ENCODE measurements at places on chromosomes 2 and 18.

DNA sequence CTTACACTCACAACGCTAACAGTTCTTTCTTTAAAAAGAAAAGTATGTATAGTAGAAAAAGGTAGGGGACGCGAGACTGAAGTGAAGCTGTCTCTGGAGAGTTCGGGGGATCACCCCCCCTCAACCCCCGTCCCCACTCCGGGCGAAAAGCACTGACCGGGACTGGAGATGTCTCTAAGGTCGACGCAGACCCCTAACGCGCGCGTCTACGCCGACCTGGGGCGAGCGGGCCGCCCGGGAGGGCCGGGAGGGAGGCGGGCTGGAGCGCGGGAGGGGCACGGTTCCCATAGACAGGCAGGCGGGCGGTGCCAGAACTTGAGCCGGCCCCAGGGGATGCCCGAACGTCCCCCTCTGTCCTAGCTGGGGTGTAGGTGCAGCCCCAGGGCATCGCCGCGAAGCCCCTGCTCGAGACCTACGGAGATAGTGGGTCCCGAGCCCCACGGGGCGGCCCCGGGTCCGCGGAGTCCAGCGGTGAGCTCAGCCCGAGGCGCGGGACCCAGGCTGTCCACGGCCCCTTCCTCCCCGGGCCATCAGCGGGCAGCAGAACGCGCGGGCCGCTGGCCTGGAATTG lies 82.2 kb downstream of the CHRNA1 start:
- peak; percentile 39 for DNase-seq

DNA sequence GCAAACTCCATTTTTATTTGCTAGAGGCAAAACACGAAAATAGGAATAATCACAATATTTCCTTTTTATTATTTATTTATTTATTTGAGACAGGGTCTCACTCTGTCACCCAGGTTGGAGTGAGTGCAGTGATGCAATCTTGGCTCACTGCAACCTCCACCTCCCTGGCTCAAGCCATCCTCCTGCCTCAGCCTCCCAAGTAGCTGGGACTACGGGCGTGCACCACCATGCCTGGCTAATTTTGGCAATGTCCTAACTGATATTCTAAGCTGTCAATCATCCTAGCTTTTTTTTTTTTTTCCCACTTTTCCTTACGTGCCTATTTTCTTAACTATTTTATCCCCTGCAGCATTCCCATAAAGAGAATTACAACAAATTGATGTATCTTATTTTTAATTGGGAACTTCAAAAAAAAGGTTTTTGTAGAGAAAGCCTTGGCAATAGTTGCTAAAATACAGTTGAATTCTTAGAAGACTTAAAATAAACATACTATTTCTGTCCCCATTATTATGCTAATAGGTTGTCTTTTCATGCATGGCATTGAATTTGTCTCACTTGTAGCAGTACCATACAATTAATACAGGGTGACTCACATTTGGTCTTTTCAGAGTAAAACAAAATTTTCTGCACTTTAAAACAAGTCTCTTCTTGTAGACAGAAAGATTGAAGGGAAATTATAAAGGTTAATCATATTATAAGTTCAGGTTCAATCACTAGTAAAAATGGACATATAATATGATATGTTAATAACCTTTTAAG lies 153.5 kb downstream of the SLC39A10 start:
- no peak for DNase-seq

DNA sequence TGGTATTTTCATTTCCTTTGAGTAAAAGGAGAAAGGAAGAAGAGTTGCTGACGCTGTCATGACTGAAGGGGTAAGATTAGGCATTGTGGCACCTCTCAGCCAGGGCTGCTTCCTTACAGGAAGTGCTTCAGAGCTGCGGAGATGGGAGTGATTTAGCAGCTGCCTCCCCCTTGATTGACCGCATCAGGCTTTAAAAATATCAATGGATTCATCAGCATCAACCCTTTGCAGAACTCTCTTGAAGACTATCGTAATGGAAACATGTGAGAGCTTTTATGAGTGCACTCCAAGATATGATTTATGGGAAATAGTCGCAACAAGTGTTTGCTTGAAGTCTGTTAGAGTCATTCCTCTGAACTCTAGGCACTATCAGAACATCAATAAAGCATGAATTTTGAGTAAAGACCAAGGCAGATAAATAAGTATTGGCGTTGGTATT lies 141.1 kb downstream of the CSRNP3 start:
- DNase-seq: no peak

DNA sequence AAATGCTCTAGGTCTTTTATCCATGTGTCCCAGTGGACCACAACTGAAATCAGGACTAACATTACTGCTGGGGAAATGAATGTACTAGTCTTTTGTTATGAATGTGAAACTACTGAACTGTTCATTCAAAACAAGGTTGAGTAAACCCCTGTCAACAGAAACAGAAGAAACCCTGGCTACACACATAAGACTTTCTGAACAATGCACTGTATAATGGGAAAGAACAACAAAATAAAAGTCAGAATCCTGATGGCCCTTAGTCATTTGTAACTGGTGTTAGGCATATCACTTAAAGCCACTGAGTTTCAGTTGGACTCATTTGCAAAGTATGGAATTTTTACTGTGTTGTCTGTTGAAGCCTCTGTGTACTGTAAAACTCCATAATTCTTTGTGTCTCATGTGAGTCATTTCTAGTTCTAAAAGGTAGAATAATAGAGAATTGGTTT lies 77.0 kb upstream of the UBXN4 start:
- peak; percentile 16 for DNase-seq

DNA sequence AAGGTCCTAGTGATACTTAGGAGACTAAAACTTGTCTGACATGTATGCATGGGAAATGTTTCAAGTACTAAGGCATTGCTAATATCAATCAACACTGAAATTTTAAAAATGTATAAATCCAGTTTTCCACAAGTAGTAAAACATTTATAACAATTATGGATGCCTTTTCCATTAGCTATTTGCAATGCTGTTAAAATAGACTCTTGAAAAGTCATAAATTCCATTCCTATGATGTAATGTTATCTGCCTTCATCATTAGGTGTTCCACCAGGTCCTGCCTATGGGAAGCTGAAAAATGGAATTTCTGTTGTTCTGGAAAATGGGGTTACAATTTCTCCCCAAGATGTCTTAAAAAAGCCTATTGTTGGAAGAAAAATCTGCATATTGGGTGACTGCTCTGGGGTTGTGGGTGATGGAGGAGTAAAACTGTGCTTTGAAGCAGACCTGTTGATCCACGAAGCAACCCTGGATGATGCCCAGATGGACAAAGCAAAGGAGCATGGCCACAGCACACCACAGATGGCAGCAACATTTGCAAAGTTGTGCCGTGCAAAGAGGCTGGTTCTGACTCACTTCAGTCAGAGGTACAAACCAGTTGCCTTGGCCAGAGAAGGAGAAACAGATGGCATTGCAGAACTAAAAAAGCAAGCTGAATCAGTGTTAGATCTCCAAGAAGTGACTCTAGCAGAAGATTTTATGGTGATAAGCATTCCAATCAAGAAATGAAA lies 18.7 kb downstream of the ELAC1 start:
- DNase-seq: peak; percentile 35

DNA sequence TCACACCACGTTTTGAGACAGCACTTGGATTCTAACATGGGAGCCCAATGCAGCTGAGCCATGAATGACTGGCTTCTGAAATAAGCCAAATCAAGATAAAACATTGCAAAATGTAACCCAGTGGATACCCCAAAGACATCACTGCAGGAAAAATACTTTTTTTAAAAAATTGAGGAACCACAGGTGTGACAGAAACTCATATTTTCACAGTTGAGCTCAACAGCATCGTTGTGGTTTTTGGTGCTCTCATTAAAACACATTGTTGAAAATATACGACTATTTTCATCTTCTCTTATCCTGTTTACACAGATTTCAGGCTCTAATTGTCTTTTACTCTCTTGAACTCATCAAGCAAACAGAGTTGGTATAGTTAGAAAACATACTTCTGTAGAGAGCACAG lies 429.3 kb upstream of the VRK2 start:
- DNase-seq: no peak

- no peak for DNase-seq
These were observed 122.0 kb upstream of the MGAT5 start for GRCh38 chr2:134131681-134132489.

GRCh38 chr2:177984749-177985148 lies 87.8 kb downstream of the PDE11A start:
- DNase-seq: peak; percentile 37
